ENCODE measurements at places on chromosomes 16 and 17.

DNA sequence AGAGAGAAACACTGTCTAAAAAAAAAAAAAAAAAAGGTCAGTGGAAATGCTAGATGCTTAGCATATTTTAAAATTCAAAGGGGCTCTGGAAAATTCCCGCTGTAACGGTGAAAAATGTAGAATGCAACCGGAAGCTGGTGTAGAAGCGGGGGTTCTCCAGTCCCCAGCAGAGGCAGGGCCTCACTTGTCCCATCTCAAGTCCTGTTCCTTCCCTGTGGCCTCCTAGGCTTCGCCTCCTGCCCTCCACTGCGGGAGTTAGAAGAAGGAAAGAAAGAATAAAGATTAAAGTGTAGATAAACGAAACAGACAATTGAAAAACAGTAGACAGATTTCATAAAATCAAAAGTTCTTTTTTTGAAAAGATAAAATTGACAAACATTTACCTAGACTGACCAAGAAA, 14.8 kb upstream of the ZNF287 start:
- no peak for DNase-seq

DNA sequence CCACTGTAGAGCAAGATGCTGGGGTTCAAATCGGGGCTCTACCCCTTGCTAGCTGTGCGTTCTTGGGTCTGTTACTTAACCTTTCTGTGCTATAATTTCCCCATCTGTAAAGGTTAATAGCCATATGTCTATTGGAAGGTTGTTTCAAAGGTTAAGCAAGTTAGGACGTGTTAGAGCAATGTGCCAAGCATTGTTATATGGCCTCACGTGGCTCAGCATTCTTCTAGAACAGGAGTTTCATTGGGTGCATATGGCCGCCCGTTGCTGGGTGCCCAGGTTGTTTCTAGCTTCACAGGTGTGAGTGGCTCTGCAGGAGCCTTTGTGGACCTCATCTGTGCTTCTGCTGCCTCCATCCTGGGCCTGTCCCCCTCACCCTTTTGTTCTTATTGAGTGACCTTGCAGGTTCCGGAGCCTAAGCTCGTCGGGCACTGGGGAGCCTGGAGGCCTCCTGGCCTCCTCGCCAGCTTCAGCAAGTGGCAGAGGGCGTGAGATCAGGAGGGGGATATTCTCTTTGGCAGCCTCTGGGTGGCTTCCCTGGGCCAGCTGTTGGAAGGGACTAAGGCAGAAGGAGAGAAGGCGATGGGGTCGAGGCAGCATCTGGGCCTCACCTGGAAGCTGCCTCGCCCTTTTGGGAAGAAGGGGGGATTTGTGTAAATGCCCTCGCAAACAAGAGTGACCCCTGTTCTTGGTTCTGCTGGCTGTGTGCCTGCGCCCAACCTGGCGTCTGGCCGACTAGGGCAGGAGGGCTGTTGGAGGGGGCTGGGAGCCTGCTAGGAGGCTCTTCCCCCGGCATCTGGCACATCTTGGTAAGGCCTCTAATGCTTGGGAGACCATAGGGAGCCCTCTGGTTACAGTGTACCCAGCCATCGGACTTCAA, 80.2 kb upstream of the CIBAR2 start:
- DNase-seq, result peak; percentile 63

- no peak for DNase-seq
Measured at GRCh38 chr17:6046931-6047330, 23.2 kb upstream of the WSCD1 start.

GRCh38 chr17:8923762-8924161, 41.7 kb downstream of the PIK3R5 start:
- DNase-seq, result no peak

GRCh38 chr17:77493901-77494663, 353.3 kb downstream of the SEC14L1 start:
- peak; percentile 1 for DNase-seq

DNA sequence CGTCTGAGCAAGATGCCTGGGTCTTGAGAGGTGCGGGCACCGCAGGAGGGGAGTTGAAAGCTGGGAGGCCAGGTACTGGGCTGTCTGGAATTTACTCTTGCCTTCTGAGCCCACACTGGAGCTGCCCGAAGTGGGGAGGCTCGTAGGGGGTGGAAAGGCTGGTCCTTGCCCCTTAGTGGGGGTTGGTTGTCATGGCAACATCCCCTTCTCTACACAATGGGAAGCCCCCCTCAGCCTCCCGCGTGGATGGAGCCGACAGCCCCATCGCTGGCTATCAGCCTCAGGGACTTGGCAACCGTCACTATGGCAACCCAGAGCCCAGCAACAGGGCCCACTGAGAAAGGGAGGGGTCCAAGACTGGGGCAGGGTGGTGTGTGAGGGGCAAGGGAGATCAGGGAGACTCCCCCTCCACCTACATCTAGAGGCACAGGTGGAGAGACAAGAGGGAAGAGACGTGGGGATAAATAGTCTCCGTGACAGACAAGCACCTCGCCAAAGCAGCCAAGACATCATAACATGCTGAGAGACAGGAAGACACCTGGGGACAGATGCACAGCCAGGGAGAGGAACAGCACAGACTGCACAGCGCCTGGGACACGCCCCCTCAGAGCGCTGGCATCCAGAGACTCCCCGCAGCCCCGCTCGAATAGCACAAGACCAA, 5.3 kb upstream of the DNAH2 start:
- DNase-seq, result no peak

DNA sequence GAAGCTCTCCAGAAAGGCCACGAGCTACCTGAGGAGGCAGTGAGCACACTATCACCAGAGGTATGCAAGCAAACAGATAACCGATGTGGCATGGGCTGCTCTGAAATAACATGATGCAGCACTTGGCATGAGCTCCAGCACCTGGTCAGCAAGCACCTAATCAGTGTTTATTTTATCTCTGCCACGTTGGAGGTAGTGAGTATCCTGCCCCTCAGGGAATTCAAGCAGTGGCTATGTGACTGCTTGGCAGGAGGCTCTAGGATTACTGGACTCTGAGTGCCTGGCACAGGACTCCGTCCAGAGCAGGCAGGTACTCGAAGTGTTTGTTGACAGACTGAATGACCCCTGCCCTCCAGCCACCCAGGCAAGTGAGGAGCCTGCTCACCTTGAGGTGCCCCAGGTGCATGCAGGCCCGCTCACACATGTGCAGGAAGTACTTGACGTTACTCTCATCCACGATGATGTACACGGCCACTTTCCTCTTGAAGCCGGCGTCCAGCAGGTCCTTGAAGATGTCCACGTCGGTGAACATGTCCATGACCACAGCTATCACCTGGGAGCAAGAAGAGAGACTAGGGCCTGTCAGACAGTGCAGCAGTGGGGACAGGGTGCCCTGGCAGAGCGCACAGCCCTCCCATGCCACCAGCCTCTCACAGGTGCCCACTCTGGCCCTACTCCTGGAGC, 16.6 kb downstream of the FAM83G start:
- DNase-seq, result no peak

DNA sequence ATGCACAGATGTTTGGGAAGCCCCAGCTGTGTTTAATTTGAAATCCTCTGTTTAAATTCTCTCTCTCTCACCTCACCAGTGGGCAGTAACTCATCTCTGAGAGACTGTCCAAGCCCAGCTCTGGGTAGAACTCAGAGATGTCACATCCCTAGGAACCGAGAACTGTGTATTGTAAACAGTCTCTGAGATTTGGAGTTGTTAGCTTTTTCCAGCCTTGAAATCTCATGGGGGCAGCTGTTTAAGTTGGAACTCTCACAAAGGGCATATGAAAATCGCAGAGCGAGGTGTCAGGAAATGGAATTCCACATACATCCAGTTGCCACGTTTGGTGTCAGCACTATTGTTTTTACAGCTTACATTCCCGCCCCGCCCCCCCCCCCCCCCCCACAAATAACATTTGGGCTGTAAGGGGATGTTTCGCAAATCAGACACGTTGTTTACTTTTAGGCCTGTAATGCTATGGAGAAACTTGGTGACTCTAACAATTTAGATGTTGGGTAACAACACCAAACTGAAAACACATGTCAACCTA, 34.3 kb downstream of the VPS35L start:
- no peak for DNase-seq

DNA sequence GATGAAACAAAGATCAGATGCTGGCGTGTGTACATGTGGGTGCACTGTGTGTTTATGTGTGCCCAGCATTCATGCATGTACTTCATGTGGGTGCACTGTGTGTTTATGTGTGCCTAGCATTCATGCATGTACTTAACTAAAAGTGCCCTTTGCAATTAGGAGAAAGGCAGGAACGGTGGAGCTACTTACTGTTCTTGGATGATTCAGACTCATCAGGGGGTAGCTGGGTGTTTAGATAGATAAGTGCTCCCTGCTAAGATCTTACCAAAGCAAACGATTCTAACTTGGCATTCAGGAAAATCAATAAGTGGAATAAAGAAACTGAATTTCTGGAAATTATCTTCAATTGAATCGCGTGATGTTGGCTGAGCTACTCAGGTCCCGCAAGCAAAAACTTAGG, 8.6 kb upstream of the MYH2 start:
- DNase-seq, result no peak

- no peak for DNase-seq
Measured at GRCh38 chr16:65041667-65042066, 80.2 kb downstream of the CDH11 start.

DNA sequence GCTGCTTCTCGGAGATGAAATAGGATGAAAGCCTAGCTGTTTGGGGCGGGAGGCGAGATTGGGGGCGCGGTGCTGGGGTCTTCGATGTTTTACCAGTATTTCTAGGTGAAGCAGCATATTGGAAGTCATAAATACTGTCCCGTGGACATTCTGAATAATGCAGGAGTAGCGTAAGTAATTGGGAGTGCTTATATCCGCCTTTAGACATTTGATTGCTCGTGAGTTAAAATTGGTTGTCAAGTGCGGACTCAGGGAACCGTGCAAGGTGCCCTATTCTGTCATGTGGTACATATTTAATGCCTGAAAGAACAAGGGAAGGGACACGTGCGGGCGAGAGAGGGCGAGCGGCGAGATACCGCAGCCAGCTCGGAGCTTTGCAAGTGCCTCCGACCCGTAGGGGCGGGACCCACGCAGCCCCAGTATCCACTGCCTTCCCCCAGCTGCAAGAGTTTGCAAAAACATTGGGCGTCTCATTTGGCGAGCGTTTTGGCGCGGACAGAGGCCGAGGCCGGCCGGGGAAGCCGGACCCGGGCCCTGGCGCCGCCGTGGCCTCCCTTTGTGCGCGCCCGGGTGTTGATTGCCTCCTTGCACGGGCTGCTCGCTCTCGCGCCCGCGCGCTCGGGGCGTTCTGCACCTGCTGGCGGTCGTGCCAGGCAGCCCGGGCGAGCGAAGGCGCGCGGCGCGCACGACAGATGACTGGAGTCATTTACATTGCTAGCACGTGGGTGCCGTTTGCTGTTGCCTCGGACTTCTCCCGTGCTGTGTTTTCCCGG, 849.8 kb upstream of the RBFOX1 start:
- DNase-seq, result no peak
